Foreskin keratinocyte (primary cell): ENCODE measurements at places on chromosomes 2 and 18.

DNA sequence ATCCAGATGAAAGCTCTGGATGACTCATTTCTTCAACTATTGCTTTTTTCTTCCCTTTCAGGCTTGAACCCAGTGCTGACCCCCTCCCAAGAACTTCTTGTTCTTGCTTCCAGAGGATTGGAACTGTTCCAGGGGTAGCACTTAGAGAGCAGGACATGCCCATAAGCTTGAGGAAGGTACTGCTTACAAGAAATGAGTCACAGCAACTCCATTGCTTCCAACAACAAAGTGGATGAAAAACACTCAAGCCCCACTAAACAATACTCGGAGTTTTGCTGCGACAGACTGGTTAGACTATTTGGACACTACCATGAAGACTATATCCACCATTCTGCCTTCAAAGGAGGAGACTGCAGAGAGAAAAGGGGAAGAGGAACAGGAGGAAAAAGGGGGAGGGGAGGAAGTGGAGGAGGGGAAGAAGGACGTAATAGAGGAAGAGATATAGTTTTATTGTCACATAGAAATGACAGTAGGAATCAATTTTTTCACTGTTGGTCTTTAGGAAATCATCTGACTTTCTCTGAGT, 1.6 kb upstream of the EPC2 start:
- no peak for DNase-seq

- DNase-seq = peak; percentile 22
Observed at GRCh38 chr2:148132412-148132811, 111.5 kb downstream of the MBD5 start.

GRCh38 chr2:158004126-158004764, 97.4 kb upstream of the UPP2 start:
- no peak for DNase-seq

- peak; percentile 92 for DNase-seq
Observed at GRCh38 chr2:36403675-36404230, 48.2 kb downstream of the CRIM1 start.

GRCh38 chr2:69226903-69227302, 160.1 kb downstream of the GFPT1 start:
- no peak for DNase-seq

DNA sequence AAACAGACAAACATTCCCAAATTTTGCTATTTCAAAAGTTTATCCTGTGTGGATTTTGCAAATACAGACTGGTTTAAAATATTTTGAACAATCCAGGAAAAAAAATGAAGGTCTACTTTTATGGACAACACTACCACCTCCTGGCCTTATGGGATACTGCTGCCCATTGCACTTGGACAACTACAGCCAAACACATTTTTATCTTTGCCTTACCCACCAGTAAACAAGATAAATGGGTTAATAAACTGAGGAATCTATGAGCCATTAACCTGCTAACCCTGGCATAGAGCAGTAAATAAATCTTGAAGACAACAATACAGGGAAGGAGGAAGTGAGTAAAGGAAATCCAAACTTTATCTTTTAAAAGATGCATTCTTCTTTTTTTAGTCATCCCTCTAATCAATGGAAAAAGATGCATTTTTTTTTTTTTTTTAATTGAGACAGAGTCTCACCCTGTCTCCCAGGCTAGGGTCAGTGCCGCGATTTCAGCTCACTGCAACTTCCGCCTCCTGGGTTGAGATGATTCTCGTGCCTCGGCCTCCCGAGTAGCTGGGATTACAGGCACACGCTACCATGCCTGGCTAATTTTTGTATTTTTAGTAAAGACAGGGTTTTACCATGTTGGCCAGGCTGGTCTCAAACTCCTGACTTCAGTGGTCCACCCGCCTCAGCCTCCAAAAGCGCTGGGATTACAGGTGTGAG, 2.1 kb upstream of the SPIRE1 start:
- DNase-seq = peak; percentile 46

GRCh38 chr18:71028285-71028762, 739.5 kb downstream of the SOCS6 start:
- no peak for DNase-seq

DNA sequence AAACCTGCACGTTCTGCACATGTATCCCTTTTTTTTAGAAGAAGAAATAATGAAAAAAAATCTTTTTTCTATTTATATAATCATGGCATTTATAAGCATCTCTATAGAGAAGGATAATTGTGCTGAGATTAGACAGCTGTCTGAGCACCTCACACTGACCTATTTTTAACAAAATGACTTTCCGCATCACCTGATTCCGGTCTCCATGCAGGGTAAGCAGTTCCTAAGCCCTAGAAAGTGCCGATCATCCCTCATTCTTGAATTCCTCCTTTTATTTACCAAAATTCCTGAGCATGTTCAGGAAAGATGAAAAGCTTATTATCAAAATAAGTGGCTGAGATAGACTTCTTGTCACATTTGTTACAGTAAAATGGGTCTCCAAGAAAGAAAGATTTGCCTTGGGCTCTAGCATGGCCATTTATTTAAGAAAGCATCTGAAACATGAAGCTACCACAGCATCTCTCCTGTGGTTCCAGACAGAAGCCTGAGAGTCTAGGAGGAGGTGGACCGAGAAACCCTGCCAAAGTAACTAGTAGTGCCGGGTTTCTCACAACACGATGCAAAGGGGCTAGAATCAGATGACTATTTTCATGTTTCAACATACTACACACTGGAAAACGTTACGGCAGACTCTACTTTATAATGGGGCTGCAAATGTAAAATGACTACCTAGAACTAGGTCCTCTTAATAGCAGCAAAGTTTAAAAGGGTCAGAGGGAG, 670 bp downstream of the GKN1 start:
- no peak for DNase-seq

GRCh38 chr2:240437861-240438809, 2.7 kb downstream of the GPC1 start:
- no peak for DNase-seq
